ENCODE measurements at places on chromosomes 2 and 18.

DNA sequence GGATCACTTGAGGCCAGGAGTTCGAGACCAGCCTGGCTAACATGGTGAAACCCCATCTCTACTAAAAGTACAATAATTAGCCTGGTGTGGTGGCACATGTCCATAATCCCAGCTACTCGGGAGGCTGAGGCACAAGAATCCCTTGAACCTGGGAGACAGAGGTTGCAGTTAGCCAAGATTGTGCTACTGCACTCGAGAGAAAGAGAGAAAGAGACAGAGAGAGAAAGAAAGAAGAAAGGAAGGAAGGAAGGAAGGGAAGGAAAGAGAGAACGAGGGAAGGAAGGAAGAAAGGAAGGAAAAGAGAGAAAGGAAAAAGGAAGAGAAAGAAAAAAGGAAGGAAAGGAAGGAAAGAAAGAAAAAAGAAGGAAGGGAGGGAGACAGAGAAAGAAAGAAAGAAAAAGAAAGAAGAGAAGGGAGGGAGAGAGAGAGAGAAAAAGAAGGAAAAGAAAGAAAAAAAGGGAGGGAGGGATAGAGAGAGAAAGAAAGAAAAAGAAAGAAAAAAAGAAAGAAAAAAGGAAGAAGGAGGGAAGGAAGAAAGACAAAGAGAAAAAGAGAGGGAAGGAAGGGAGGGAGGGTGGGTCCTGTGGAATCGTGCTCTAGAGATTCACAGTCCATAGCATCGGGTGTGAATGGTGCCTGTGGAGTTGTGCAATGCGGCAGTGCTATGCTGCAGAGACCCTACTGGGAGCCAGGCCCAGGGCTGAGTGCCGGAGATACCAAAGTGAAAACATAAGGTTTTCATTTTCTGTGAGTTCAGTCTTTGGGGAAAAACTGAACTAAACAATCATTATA lies 4.6 kb upstream of the SDC1 start:
- peak; percentile 41 for DNase-seq

DNA sequence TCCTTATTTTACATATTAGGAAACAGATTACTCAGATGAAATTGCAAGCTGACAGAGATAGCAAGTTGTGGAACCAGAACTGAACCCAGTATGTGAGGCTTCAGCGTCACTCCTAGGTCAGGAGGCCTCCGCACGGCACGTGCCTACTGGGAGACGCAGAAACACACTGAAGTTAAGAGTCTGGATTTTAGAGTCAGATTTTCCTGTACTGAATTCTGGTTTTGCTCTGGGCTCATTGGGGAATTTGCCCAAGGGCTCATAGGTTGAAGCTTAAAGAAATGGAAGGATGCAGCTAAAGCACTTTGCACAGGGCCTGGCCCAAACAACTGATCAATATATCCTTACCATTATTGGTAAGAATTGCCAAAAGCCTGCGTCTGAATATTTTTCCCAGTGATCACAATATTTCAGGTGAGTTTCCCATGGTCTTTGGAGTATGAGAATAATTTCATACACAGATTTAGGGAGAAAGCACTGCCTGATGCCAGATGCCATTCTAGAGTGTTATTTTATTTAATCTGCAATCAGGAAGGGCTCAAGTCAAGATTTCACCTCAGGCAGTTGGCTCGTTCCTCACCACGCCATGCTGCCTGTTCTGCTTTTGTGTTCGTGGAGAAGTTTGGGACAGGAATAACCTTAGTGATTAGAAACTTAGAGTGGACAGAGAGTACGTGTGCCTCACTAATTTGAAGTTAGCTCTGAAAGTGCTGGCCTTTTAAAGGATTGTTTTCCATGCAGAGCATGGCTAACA lies 331.9 kb downstream of the MYCN start:
- no peak for DNase-seq

DNA sequence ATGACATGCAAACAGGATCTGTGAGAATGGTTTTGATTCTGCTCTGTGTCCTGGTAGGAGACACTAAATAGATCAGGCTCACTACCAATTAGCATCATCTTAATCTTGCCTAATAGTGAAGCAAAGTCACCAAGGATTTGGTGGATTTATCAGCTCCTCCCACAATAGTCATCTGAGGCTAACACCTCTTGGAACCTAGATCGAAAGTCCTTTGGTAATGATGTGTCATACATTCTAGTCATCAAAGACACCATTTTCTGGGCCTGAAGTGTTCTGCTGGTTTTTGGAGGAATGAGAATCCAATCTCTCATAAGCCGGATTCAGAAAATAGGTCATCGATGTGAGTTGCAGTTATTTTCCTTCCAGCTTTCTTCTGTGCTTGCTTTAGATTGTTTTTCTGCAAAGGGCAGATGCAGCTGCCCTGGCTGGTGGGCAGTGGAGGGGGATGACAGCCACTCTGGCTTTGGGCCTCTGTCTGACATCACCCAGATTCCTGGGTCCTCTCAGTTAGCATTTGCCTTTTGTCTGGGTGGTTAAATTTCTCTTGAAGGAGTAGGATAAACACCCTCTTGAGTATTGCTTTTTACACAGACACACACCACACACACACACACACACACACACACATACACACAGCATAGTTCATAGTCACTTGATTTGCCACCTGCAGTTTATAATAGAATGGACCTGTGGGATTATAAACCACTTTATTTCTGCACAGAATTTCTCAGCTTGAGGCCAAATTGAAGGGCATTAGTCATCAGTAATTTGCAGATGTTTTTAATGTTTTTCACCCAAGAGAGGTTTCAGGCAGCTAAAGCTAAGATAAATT lies at the start of gene MYO3B:
MYO3B (plus strand) TSS at position 198 of the 832 bp plus-strand sequence; CDS start at position 339, 141 bp downstream.
- peak; percentile 46 for DNase-seq

DNA sequence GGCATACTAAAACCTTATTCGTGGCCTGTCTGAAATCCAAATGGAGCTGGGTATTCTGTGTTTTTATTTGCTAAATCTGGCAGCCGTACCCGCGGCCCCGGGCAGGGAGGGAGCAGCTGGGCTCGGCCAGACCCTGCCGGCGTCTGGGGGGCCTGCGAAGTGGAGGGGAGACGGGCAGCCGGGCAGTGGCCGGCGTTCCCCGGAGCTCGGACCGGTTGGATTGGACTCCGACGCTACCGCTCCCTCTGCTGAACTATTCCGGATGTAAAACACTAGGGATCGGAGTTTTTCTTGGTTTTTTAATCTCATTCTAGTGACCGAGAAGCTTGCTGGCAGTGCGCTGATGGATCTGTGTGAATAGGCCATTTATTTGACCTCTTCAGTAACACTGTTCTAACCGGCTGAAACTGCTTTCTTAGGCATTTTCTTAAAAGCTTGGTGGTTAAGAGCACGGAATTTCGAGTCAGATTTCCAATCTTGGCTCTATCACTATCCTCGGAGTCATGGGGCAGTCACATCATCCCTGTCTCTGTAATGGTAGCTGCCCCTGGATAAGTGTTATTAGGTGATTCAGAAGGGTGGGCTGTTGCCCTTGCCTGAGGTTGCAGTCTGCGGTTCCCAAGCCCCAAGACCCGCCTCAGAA lies 694 bp downstream of the UNC50 start:
- DNase-seq, result no peak

DNA sequence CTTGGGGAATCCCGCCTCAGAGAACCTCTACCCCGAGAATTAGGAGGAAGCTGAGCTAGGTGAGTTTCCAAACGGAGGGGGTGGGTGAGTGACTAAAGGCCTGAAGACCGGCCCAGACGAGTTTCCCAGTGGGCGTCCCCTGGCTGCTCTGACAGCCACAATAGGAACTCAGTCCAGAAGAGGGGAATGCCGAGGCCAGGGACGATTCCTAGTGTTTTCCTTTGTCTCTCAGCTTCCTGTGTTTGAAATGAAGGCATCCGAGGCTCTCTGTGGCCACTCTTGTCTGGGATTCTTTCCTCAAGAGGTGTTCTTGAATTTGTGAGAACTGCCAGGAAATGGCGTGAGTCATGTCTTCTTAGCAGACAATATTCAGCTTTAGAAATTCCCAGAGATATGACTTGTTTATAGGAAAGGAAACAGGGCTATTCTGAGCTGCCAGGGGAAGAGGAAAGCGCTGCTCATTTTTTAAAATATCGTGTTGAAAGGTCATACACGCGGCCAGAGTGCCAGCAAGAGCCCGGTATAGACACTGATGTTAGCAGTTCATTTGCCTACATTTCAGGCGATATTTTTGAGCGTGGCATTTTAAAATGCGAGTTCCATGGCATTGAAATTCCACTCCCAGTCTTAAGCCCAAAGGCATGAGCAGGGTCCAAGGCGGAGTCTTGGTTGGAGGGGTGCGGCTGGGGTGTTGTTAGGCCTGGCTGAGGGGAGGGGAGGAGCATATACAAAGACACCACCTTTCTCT lies 169.1 kb upstream of the KLF7 start:
- peak; percentile 93 for DNase-seq

DNA sequence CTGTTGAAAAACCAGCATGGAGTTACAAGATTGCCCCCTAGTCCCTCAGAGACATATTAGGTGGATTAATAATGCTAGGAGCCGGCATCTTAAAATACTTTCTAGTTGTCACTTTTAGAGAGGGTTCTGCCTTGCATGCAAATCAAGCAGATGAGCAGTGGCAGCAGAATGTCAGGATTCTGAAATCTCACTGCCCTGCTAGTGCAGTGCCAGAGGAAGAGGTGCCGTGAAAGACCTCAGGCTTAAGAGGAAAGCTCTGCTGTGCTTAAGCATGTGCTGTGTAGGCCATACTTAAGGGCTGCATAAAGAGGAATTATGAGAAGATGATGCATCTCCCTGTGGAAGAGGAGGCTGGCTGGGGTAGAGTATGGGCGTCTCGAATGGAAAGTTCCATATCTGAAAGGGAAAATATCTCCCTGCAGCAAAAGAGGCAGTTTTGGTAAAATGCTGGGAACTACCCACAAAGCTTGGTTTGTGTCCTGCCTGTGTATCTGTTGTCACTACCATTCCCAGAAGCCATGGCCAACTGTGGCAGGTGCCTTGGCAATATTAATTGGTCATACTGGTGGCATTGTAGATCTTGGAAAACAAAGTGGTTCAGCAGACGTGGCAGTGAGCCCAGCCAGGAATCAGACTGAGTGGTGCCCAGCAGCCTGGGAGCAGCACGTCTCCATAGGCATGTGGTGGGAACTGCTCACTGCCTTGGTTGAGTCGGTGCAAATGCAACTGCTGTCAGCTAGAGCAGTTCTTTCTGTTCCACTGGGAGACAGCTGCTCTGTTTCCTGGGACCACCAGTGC lies 131.9 kb downstream of the EVA1A start:
- no peak for DNase-seq

DNA sequence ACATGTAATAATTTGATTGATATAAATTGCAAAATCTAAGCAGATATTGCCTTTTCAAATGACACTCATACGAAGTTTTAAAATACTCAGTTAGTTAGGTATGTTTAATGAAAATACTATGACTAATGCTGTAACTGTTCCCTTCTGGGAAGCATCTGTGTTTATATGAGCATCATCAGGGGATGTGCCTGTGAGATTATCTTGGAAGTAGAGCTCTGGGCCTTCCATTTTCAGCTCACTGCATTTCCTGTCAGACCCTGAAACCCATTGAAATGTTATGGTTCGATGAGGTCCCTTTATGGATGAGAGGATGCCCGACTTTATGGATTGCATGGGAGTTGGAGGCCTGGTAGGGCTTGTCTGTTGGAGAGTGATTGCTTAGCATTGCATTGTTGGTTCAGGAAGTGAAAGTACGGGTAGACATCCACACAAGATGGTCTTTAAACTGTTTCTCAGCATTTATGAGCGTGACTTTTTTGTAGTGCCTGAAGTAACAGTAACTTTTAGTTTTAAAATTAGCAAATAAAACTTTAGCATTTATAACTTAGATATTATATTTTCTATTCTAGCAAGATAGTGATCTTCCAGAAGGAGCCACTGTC lies 28.7 kb downstream of the ELP2 start:
- no peak for DNase-seq

DNA sequence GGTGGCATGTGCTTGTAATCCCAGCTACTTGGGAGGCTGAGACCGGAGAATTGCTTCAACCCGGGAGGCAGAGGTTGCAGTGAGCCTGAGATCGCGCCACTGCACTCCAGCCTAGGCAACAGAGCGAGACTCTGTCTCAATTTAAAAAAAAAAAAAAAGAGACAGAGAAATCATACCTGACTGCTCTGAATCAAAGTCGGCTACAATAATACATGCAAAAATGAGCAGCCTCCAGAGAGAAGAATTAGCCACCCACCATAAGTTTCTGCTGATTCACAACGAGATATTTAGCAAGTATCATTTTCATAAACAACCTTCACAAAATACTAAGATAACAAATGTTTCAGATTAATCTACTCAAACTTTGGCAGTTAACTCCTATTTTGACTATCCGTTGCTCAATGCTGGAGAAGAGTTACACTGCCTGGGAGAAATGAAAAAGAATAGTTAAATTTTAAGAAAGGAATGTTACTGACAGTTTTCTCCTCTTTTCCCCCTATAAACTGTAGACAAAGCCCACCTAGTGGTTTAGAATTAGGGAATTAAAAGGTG lies 1.5 kb downstream of the OSBPL1A start:
- no peak for DNase-seq

GRCh38 chr2:43070676-43071502 lies 155.5 kb downstream of the ZFP36L2 start:
- DNase-seq, result no peak

GRCh38 chr2:44230378-44230777 lies 44.9 kb upstream of the SLC3A1 start:
- no peak for DNase-seq

GRCh38 chr2:10814571-10815331 lies 2.2 kb upstream of the PDIA6 start:
- no peak for DNase-seq

- DNase-seq, result no peak
These were observed 5.8 kb upstream of the ACAA2 start for GRCh38 chr18:49819071-49819662.

GRCh38 chr18:77299706-77300105 lies 50.1 kb downstream of the GALR1 start:
- DNase-seq, result no peak

GRCh38 chr2:200747668-200748618 lies 63.8 kb upstream of the BZW1 start:
- DNase-seq, result peak; percentile 88

GRCh38 chr2:203661279-203661908 lies 45.0 kb upstream of the CD28 start:
- DNase-seq, result no peak

DNA sequence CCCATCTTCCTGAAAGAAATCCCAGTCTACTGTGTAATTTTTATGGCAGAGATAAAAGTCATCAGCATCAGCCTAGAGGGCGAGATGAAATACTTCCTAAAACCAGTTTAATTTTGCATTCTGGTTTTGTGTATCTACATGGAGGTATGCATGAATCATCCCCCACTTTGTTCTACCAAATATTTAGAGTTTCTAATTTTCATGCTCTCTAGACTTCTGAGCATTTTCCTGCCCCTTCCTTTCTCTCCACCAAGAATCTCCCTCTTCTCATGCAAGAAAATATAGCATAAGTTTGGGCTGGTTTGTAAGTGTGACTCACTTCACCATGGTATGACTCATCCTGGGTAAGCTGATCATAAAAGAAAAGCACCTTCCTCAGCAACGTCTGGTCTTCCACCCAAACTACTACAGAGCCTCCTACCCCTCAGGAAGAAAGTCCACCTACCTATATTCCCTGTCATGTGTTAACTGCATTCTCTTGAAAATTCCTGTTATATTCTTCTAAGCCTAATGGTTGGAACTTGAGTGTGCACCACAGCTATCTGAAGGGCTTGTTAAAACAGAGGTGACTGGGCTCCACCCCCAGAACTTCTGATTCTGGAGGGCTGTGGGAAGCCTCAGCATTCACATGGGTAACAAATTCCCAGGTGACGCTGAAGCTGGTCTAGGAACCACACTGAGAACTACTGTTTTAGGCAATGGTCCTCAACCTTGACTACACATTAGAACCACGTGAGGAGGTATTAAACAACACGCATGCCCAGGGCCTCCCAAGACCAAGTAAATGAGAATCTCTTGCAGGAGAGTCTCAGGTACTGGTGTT lies 37.4 kb upstream of the RAPGEF4 start:
- DNase-seq, result peak; percentile 37
